ENCODE measurements at places on chromosomes 11 and 22.

- no peak for DNase-seq
Measured at GRCh38 chr22:40638261-40638660, 1.7 kb upstream of the MRTFA start.

- no peak for DNase-seq
Measured at GRCh38 chr11:19176629-19177186, 25.1 kb downstream of the CSRP3 start.

DNA sequence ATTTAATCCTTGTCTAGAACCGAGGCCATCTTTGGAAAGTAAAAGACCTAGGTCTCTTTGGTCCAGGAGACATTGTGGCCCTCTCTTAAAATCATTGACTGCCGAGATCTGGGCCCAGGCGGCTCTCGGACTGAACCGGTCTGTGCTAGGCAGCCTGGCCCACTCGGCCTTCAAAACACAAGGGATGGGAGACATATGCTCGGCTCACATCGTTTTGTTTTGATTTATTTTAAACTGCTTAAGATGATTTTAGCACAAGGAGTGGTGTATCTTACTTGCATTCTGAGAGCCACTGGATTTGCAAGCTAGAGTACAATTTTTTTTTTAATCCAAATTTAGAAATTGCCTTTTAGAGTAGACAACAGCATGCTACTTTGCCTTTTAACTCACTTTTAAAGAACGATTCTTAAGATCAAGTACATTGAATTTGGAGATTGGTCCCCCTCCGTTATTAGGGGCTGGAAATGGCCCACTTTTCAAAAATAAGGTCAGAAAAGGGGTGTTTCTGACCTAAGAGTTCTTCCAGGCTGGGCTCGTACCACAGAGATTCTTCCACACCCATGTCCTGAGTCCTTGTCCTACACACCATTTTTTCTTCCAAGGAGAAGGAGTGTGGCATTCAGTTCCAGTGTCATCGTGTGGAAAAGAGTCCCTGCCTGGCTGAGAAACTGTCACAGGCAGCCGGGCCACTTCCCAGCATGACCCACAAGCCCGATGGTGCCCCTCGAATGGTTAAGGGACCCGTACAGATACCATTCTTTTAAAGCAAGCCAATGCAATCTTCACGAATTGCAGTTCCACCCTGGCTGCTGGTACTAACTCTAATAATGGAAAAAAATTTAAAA is 80.5 kb upstream of the WNT7B start:
- DNase-seq: no peak

DNA sequence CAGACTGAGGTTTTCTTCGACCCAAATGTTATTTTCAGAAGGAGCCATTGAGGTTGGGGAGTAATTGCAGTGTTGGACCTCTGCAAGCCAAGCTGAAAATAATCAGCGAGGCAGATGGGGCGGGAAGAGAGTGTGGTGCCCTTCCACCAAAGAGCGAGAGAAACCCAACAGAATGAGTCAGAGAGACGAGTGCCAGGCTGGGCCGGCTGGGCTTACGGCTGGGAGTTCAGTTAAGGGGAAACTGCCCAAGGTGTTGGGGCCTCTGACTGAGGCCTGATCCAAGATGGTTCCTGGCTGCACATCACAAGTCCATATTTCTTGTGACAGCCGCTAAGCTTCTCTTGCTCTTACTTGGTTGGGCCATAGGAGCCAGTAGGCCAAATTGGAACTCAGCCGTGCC is 30.4 kb upstream of the CREB3L1 start:
- no peak for DNase-seq

- no peak for DNase-seq
Measured at GRCh38 chr11:15590132-15590531, 475.4 kb downstream of the INSC start.

- DNase-seq: peak; percentile 52
Measured at GRCh38 chr11:104968355-104968855, at the start of gene CASP4. CASP4 (minus strand) TSS chr11:104968574; CDS start chr11:104968525, 49 bp downstream.

DNA sequence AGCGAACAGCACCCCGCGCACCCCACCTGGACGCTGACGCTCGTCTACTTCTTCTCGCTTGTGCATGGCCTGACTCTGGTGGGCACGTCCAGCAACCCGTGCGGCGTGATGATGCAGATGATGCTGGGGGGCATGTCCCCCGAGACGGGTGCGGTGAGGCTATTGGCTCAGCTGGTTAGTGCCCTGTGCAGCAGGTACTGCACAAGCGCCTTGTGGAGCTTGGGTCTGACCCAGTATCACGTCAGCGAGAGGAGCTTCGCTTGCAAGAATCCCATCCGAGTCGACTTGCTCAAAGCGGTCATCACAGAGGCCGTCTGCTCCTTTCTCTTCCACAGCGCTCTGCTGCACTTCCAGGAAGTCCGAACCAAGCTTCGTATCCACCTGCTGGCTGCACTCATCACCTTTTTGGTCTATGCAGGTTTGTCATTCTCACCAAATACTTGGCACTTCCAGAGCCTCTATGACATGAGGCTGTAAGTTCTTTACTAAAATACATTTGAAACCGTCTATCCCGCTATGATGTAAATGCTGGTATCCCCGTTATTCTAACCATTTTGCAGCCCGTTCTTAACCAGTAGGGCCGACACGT is 535 bp downstream of the AQP11 start:
- DNase-seq: peak; percentile 19

GRCh38 chr22:20298110-20298802 is 21.6 kb downstream of the DGCR6L start:
- no peak for DNase-seq

- DNase-seq: no peak
Measured at GRCh38 chr22:24686280-24686679, 83.3 kb downstream of the GGT1 start.

GRCh38 chr11:24437123-24437522 is 59.7 kb upstream of the LUZP2 start:
- no peak for DNase-seq

DNA sequence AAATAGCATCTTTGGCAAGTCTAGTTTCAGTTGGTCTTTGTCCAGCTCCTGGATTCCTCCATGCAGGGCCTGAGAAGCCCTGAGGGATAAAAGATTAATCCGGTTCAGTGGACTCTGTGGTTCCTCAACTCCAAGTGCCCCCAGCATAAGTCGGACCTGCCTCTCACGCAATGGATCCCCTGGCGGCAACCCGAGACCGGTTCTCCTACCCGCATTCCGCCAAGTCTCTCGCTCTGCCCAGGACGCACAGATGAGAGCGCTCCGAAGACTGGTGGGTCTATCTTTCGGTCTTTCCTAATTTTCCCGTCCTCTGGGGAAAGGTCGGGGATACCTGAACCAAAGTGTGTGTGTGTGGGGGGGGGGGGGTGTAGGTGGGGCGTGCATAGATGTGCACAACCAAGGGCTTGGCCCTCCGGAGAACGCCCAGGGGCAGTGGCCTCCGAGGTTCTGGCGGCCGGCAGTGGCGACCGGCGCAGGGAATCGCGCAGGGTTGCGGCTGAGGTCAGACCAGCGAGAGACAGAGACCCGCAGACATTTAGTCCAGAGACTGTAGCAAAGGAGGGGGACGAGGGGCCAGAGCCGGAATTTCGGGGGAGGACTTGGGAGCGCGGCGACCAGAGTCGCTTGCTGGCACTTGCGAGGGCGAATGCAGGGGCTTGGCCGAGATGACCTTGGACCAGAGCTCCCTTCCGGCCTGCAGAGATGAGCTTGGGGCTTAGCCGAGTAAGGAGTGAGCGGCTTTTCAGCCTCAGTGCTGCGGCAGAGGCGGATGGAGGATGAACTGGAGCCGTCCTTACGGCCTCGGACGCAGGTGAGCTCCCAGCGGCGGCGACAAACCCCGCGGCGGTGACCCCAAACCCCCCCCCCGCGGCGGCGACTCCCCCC is 712 bp upstream of the SLC2A11 start:
- peak; percentile 68 for DNase-seq

- no peak for DNase-seq
Measured at GRCh38 chr11:134231958-134232659, 7.6 kb downstream of the VPS26B start.

GRCh38 chr11:119320240-119320775 is 3.4 kb upstream of the MCAM start:
- no peak for DNase-seq

- no peak for DNase-seq
Measured at GRCh38 chr11:114315749-114316368, 19.7 kb downstream of the NNMT start.

- peak; percentile 13 for DNase-seq
Measured at GRCh38 chr11:46338988-46339666, 8.1 kb upstream of the DGKZ start.

GRCh38 chr11:130476200-130476921 is 27.9 kb downstream of the ADAMTS15 start:
- DNase-seq: no peak

- DNase-seq: peak; percentile 75
Measured at GRCh38 chr11:61972672-61973475, 5.4 kb upstream of the FTH1 start.

DNA sequence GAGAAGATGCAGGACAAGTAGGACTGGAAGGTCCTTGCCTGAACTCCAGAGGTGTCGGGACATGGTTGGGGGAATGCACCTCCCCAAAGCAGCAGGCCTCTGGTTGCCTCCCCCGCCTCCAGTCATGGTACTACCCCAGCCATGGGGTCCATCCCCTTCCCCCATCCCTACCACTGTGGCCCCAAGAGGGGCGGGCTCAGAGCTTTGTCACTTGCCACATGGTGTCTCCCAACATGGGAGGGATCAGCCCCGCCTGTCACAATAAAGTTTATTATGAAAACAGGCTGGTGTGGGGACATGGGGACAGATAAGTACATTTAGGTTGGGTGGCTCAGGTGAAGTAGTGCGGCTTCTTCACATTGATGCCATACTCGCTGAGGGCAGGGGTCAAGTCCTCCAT is 1.4 kb downstream of the TAF10 start:
- no peak for DNase-seq

GRCh38 chr22:39947220-39948216 is 12.7 kb upstream of the TMA7B start:
- DNase-seq: no peak

- no peak for DNase-seq
Measured at GRCh38 chr11:114499756-114500155, 59.9 kb downstream of the NXPE1 start.

- no peak for DNase-seq
Measured at GRCh38 chr11:123531325-123531724, 101.3 kb downstream of the GRAMD1B start.

DNA sequence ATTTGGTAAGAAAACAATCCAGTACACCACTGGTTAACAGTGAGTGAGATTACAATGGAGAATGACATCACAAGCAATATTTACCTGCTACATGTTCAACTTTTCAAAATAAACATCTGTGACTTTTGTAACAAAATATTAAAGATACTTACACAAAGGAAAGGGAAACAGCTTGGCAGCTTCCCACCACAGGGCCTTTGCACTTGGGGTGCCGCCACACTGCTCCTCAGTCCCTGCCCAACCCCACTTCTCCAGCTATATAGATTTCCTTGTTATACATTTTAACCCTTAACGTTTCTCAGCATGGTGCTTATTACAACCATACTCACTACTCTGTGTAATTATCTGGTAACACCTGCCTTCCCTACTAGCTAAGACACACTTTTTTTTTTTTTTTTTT is 10.9 kb downstream of the KMT5B start:
- no peak for DNase-seq

GRCh38 chr22:47534804-47535410 is 772.5 kb downstream of the TBC1D22A start:
- DNase-seq: no peak

GRCh38 chr11:6452219-6452618 is 11.4 kb upstream of the HPX start:
- DNase-seq: no peak

GRCh38 chr22:28955817-28956216 is 72.4 kb downstream of the ZNRF3 start:
- no peak for DNase-seq

DNA sequence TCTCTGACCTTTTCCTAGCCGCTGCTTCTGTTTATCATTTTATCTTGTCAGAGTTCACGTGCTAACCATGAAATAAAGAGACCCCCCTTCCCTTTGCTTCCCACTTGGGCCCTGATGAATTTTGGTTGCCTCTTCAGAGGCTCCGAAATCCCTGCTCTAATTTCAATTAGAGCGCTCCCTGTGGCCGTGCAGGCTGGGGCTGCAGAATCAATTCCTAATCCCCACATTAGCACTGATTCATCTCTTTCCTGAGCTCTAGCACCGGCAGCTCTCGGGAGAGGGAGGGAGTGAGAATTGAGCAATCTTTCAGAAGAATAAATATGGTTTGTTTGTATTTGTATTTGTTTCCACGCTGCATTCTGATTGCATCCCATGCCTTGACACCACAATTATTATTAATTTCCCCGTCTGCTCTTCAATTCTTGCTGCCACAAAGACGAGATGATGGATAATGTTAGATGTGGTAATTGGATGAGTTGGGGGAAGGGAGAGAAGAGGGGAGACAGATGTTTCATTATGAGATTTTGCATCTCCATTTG is 76.9 kb downstream of the NTM start:
- no peak for DNase-seq

DNA sequence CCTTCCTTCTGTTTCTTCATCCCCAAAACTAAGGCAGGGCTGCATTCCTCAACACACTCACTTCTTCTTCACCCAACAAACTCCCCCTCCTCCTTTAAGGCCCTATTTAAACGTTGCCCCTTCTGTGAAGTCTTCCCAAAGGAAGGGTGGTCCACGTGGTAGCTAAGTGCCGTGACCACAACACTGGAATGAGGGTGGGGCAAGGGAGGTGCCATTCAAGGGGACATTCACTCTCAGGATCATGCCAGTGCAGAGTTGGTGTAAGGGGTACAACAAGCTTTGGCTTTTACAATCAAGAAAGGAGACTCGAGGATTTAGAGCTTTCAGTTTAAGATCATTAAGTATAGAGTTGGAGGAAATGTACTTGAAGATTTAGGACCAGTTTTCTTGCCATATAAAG is 8.0 kb upstream of the MS4A10 start:
- no peak for DNase-seq

- DNase-seq: peak; percentile 64
Measured at GRCh38 chr11:7571640-7572000, 57.8 kb downstream of the PPFIBP2 start.

DNA sequence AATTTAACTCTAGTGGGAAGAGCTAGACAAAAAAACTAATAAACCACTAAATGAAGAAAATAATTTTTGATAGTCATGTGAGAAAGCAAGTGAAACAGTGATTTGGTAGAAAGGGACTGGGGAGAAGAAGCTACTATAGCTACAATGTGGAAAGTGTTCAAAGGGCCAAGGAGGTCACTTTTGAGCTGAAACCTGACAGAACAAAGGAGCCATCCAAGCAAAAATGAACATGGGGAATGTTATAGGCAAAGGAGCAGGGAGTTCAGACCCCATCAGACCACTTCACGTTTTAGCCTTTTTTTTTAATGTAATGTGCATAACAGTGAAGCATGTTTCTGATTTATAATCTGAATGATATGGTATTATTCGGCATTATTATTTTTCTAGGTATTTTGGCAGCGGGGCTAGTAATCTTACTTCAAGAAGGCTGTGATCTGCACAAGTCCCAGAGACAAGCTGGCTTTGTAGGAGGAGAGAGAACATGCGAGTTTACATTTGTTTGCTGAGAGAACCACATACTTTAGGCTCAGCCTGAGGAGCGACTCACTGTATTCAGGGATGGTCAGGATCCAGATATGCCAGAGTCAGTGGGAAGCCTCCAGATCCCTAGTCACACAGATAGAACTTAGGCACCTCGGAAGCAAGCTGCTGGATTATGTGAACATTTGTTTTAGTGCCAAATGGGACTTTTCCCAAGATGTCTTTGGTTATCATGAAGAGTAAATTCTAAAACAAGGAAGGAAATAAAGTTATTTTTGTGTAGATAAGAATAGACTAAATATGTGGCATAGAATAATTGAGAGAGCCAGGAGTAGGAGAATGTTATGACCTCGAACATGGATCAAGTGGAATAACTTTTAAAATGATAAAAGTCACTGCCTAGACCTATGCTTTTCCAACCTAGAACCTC is 118.6 kb downstream of the TRIM44 start:
- DNase-seq: peak; percentile 74

All from HFFc6 (cell line).